ENCODE measurements at places on chromosomes 16 and 17.

DNA sequence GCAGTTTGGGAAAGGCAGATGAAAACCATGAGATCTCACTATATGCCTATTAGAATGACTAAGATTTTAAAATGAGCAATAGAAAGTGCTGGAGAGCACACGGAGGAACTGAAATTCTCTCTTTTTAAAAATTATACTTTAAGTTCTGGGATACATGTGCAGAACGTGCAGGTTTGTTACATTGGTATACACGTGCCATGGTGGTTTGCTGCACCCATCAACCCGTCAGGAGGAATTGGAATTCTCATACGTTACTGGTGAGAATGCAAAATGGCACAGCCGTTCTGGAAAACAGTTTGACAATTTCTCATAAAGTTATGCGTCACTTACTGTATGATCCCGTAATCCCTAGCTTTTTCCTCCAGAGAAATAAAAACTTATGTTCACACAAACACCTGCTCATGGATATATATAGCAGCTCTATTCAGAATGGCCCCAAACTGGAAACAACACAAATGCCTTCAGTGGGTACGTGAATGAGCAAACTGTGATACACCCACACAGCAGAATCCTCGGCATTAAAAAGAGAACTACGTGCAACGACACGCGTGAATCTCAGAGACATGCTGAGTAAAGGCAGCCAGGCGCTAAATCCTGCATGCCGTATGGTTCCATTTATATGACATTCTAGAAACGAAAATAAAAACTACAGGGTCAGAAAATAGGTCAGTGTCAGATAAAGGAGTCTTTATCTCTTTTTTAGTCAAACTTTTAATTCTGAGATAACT lies 11.8 kb downstream of the PIK3R6 start:
- DNase-seq: no peak

DNA sequence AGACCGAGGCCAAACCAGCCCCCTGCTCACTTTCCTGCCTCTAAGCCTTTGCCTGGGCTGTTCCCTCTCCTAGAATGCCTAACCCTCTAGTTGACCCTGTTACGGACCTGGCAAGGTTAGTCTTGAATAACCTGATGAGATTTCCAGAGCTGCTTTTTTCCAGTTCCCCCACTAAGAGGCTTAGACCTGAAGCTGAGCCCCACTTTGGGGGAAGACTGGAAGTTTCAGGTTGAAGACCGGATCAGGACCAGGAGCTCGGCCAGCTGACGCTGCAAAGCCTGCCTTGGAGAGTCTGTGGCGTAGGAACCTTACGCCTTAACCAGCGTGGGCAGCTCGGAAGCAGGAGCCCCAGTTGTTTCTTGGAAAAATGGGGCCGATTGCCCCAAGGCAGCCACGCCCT lies 129.8 kb downstream of the OR1D5 start:
- DNase-seq: no peak

DNA sequence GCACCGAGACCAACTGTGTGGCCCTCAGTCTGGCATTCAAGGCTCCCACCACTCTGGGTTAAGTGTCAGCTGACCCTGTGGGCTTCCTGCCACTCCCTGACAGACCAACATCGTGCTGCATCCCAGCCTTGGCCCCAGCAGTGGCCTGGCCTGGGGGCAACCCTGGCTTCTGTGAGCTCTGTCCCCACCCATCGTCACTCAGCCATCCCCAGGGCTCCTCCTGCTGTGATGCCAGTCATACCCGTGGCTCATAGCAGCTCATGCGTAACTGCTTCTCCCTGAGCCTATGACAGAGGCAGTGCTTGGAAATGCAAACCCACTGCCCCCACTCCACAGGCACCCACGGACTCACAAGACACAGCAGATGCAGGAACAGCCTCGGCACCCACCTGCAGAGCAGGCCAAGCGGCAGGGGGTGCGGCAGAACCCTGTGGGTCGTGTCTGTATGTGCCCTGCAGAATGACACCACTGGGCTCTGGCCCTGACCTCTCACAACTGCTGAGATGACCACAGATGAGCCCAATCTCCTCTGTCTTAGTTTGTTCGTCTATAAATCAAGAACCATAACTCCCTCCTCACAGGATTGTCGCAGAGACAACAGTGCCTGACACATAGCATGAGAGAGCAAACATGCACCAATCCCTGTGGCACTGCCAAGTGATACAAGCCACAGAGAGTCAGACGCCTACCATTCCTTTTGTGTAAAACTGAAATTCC lies 26.6 kb downstream of the PIEZO1 start:
- DNase-seq: no peak

GRCh38 chr16:87132361-87133014 lies 184.7 kb downstream of the C16orf95 start:
- DNase-seq: no peak

- no peak for DNase-seq
Measured at GRCh38 chr17:80287806-80288567, 27.3 kb downstream of the RNF213 start.

DNA sequence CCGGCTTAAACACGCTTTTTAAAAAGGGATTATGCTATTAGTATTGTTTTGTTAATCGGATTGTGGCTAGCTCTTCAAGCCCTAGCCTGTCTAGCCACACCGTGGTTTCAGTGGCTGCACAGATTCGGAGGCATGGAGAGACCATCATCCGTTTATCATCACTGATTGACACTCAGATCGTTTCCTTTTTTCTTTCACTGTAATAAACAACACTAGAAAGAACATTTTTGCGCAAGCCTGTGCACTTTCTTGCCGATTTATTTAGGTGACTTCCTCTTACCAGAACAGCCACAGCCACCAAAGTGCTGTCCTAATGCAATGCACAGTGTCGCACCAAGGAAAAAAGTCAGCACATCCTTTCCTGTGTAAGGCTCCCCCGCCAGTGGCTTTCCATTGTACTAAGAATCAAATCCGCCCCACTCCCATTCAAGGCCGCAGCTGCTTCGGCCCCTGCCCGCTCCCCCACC lies 78.2 kb downstream of the CRISPLD2 start:
- DNase-seq: no peak

DNA sequence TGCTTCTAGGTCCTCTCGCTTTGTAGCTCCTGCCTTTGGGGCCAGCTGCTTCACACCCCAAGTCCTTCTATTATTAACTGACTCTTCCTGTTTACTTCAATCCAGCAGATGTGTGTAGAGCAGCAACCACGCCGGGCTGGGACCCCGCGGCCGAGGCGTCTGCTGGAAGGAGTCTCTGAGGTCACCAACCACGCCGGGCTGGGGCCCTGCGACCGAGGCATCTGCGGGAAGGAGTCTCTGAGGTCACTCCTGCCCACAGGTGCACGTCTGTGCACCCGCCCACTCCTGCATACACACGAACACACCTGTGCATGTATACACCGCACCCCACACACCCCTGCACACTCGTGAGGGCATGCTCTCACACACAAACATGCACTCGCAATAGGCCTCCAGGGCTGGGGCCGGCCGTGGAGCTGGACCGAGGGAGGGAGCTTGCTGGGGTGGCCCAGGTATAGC lies 7.8 kb upstream of the TEX19 start:
- DNase-seq: no peak

DNA sequence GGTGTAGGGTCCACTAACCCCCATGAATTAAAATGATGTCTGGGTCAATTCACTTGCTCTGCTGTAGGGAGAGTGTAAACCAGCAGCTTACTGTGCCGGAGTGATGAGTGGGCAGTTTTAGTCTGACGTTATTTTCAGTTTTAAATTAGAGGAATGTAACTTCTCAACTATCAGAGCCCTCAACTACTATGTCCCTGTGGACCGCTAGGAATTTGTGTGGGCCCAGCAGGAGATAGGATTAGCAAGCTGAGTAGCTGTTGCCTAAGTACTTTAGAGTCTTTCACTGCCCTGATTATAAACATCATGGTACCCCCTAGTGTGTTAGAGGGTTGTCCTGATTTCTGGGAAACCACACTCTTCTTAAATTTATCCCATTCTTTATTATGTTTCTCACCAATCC lies 11.4 kb downstream of the MARVELD3 start:
- no peak for DNase-seq

GRCh38 chr17:64393000-64393402 lies 2.3 kb upstream of the PECAM1 start:
- no peak for DNase-seq

- DNase-seq: no peak
Measured at GRCh38 chr17:77145612-77146245, 5.0 kb downstream of the SEC14L1 start.

DNA sequence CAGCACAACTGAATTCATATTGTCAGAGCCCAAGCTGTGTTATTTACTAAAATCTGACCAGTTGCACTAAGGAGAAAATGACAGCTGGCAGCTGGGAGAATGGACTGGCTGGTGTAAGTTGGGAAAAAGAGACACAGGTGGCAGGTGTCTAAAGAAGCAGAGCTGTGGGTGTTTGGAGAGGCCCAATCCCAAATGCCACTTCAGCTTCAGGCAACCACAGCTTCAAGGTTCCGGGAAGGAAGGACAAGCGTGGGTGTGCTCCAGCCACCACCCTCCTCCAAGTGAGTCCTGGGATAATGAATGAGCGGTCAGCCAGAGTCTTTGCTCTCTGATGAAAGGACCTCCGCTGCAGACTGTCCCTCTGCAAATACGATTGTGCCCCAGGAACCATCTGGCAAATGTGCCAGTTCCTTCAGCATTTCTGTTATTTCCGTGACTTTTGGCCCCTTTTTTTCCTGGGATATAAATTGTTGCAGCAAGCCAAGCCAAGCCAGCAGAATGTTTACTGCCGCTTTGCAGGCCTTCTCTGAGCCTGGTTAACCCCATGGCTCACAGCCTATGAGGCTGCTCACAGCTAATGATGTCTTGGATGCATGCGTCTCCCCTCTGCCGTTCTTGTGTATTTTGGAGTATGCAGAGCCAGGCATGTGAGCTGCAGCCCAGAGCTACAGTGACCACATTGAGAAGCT lies 9.5 kb upstream of the RHBDL3 start:
- DNase-seq: no peak

DNA sequence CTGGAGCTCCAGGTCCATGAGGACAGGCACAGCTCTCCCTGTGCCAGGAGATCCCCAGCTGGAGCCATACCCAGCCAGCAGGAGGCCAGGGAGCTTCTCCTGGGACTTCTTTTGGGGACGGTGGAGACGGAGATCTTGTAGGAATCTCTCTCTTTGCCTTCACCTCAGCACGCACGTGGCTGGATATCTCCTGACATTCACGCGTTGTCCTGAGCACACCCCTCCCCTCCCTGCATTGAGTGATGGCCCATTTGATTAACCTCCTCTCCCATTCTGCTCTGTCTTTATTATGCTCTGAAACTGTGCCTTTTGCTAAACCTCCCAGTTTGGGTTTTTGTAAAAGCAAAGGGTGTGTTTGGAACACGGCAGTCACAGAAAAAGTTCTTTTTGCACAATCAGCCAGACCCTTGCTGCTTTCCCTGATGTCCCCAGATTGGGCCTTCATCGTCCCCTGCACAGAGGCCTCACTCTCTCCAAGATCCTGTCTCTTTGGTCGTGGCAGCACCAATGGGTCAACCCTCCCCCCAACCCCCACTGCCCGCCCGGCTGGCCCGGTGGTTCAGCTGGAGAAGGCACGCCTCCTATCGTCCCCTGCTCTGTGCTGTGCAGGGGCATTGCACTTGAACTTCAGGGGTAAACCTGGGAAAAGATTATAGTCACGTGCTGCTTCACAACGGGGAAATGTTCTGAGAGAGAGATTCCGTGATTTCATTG lies 32.5 kb upstream of the LGALS9 start:
- DNase-seq: no peak

DNA sequence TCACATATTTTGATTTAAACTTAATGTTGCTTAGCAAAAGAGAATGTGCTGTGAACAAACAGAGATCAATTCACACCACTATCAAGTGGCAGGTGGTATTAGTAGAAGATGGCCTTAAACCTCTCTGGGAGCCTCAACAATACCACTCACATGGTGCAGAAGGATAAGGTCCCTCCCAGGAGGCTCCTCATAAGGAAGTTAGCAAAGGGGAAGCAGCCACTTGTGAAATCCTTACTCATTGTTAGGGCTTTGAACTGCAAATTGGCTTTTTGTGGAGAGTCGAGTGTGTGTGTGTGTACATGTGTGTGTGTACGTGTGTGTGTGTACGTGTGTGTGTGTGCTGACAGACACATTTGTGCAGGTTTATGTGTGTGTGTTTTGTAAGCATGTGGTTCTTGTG lies 48.9 kb upstream of the ASIC2 start:
- DNase-seq: no peak

DNA sequence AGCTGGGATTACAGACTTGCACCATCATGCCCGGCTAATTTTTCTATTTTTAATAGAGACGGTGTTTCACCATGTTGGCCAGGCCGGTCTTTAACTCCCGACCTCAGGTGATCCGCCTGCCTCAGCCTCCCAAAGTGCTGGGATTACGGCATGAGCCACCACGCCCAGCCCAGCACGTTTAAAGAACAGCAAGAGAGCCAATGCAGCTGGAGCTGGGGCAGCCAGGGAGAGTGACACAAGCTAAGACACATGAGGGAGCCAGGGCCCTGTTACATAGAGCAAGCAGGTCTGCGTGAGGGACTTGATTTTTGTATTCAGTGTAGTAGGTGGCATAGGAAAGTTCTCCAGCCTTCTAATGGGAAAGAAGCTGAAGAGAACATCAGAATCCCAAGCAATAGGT lies 21.7 kb upstream of the GOSR2 start:
- DNase-seq: no peak

GRCh38 chr17:50270435-50271362 lies 3.6 kb upstream of the TMEM92 start:
- DNase-seq: no peak
